Frontal cortex (tissue), 4 donors: ENCODE measurements at places on chromosomes 1 and 21.
A peak's percentile ranks its signal among the peaks of the same experiment; 100 is the strongest.

- DNase-seq, result no peak
Observed at GRCh38 chr21:28906841-28907240, 85.8 kb downstream of the LTN1 start.

DNA sequence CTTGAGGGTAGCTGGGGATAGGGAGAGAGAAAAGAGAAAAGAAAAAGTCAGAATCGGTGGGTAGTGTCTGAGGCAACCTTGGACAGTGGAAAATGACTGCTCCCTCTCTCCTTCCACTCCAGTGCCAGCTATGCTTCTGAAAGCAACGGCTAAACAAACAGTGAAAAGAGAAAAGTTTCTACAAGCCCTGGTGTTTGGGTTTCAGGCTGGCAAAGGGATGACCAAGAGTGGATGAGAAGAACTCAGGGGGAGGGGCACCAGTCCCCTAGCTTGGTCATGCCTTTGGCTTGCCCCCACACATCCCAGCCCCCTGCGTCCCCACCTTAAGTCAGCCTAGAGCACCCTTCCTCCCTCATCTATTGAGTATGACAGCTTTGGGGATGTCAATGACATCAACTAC, 8.6 kb downstream of the IL22RA1 start:
- DNase-seq, result no peak

DNA sequence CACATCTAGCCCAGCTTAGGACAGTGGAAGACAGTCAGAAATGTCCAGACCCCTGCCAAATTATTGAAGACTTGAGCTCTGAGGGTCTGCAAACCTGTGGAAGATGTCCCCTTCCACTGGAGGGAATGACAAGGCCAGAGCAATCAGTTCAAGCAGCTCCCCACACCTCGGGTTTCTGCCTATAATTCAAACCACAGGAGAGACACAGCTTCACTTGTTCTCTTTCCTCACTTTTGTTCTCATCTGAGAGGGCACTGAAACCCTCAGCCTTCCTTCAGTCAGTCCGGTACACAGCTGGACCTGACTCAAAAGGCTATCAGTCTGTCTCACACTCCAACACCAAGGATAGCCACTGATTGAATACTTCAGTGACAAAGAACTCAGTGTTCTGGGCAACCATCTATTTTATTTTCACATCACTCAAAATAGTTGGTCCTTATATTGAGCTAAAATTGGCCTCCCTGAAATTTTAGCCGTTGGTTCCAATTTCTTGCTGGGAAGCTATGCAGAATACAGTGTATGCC, 70.1 kb downstream of the TENT5C start:
- DNase-seq, result no peak

DNA sequence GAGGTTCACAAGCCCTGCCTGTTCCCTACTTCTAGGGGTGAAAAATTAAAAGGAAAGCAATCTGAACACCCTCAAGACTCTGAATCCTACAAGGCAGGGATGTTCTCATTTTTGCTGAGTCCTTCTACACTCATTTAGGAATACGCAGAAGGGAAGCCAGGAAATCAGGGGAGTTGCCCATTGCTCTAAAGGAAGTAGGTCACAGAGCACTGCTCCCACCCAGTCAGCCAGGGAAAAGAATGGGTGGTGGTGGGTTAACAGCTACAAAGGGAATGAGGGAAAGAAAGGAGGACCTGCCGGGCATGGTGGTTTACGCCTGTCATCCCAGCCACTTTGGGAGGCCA, 2.4 kb upstream of the CTTNBP2NL start:
- no peak for DNase-seq

DNA sequence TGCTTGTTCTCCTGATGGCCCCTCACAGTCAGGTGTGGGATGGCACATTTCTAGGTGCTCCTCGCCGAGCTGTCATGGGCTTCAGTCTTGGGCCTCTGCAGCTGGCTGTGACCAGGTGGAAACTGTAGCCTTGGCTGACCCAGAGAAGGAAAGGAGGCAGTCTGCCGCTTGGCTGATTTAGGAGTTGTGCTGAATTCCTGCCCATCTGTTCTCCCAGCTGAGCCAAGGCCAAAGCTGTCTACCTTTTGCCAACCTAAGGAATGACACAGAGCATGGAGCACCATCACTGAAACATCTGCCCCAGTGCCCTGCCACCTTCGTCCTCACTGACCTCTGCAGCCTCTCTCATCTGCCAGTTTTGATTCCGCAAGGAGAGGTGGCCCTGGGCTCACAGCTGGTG, 27.9 kb downstream of the UTP25 start:
- DNase-seq, result no peak

- no peak for DNase-seq
Observed at GRCh38 chr1:7615138-7615537, 156.0 kb upstream of the VAMP3 start.

DNA sequence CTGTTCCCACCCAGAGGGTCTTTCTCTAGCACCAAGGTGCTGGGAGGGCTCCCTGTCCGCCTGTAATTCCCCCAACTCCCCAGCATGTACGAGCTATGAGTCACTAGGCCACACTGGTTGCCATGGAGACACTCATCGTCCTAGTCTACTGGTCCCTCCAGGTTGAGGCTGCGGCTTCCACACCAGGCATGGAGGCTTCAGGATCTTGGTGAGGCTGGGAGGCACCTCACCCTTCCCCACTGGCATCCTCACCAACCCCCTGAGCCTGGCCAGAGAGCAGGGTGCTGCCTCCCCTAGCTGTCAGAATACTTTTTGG, 75.6 kb upstream of the KAZN start:
- DNase-seq, result peak; percentile 15

- DNase-seq, result no peak
Observed at GRCh38 chr1:231039161-231040018, 664 bp downstream of the FAM89A start.

- peak; percentile 18 for DNase-seq
Observed at GRCh38 chr1:207495801-207496792, at the start of gene CR1. Gene CR1, plus strand, starts transcription at chr1:207496157. Its CDS starts 111 bp downstream, at chr1:207496268.

DNA sequence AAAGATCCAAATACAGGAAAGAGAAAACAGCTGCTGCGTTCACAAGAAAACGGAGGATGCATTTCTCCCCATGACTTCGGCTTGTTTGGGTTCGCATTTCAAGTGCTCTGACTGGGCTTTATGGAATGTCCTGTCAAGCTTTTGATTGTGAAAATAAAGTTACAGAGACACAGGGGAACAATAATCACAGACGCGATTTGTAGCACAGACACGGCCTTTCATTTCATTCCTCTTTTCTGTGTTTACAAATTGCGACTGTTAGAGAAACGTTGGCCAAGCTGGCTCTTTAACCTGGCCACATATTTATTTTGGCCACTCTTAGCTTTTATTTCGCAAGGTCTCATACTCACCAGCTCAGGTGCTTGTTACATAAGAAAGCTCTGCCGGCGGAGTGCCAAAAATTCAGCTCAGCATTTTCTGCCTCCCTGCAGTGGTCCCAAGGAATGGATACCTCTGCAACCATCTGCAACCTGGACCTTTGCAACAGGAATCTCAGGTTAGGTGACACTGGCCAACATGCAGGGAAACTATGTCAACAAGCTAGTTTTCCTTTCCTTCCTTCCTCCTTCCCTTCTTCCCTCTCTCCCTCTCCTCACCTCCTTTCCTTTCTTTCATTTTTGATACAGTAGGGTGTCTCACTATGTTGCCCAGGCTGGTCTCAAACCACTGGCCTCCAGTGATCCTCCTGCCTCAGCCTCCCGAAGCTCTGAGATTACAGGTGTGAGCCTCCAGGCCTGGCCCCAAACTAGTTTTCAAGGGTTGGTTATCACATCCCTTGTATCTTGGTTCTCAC, 58.2 kb upstream of the SLC45A1 start:
- DNase-seq, result no peak

DNA sequence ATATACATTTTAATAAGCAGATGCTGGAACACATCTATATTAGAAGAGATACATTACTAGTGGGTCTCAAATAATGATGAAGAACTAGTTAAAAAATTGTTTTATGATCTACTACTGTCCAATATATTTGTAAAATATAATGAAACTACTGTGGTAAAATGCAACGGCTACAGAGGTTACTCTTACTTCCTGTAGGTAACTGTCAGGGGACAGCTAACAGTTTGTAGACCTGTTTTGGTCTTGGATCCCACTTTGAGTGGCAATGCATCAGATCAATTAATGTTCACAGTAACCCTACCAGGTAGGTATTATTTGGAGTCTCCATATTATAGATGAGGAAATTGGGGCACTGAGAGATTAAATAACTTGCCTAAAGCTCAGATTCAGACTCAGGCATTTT, 26.7 kb upstream of the MYSM1 start:
- DNase-seq, result no peak

DNA sequence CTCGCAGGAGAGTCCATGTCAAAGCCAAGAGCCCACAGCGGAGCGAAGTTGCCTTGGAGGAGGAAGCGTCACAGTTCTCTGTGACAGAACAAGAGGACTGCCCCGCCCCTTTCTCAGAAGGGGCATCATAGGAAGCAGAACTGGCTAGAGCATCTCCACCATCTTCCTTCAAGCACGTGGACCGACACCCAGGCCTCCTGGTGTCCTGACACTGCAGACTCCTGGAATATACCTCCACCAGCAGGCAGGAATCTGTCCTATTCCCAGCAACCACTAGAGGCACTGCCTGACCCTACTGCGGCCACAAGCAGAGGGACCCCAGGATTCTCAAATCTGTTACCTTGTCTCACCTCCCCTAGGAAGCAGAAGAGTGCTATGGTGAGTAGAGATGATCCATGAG, 37.8 kb downstream of the GPA33 start:
- no peak for DNase-seq

DNA sequence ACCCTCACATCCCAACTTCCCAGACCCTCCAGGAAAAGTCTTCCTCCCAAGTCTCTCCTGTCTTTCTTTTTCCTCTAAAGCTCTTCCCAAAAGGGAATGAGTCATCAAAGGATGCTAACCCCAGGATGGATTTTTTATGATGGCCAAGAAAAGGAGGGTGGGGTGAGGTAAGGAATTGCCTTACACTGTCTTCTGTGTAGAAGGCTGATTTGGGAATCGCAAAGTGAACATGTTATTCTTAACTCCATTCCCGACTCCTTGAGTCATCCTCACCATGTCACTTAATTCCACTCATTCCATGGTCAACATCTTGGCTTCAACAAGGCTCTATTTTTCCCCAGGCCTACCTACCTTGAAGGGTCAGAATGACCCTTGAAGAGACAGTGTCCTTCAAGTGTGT, 44.0 kb downstream of the TBX15 start:
- no peak for DNase-seq

GRCh38 chr1:155184835-155185782, 11.5 kb downstream of the TRIM46 start:
- DNase-seq, result no peak

DNA sequence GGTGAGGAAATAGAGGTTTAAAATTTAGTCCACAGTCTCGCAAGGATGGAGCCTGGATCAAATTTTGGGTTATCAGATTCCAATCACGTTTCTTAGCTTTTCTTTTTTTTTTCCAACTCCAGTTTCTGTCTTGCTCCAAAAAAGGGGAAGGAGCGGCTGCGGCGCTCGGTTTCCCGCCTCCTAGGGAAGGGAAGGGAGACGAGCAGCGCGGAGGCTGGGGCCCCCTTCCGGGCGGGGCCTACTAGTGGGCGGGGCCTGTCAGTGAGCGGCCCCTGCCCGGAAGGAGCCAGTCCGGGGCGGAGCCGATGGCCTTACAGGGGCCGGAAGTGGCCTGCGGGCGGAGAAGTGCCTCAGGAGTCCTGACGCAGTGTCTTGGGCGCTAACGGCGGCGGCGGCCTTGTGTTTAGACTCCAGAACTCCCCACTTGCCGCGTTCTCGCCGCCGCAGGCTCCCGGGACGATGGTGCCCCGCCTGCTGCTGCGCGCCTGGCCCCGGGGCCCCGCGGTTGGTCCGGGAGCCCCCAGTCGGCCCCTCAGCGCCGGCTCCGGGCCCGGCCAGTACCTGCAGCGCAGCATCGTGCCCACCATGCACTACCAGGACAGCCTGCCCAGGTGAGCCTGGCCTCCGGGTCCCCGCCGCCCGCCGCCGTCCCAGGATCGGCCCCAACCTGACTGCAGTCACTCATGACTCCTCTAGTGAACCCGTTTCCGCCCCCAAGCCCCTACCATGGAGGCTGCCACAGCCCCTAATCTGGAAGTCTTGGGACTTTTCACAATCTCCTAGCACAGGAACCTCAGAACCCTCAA, at the start of gene CPT2:
Gene CPT2, plus strand, starts transcription at position 340 of the 806 bp plus-strand sequence. Its CDS starts 120 bp downstream, at position 460.
- peak; percentile 98 for DNase-seq

DNA sequence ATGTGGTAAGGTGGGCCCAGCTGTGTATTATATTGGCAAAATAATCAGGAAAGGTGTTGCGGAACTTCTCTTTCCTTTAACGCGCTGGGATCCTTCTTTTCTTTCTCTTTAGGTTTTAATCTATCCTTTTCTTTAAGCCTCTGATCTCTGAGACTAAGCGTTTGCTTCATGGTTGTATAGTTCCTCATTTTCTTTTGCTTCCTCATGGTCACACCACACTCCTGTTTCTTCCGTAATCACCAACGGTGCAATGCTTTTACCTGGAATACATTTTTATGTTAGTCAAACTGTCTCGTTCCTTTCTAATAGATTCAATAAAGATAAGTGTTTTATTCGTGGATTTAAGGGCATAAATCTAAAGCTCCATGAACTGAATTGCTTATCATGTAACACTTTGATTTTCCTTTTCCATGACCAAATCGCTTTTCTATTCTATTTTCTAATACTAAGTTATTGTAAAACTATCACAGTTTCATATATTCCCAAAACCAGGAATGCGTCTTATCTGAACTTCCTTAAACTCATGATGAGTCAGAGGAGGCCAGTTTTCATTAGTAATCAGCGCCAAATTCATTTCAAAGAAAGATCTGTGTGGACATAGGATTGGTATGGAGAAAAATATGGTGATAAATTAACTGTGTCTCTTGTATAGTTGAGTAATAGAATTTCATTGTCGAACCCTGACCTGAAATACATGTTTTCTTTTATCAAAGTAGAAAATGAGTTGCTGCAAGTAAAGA, 12.2 kb downstream of the SDCCAG8 start:
- DNase-seq, result no peak

DNA sequence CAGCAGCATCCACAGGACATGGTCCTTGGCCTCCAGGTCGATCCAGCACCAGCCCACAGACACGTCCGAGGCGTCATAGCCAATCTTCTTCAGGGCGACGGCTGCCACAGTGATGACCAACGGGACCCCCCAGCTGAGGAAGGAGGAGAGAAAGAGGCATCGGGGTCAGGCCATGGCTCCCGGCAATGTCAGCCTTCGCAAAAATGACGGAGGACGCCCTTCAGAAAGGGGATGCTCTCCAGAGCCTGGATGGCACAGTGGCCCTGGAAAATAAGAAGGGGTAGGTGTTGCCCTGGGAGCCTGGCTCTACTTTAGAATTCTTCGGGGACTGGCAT, 17.6 kb downstream of the GPR157 start:
- DNase-seq, result no peak

DNA sequence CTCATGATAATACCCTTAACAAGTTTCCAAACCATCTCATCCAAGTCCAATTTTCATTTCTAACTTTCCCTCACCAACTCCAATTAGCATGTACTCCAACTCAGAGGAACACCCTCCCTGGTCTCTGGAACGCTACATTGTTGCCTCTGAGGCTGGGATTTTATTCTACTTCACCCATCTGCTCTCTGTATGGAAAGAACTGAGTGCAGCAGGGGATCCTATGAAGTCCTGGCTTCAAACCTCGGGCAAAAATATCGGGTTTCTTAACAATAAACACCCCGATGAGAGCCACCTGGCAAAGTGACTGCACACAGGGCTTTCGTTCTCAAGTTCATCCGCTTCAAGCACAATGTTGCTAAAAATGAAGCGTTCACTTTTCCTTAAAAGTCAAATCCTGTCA, 99.6 kb downstream of the CRB1 start:
- no peak for DNase-seq

- no peak for DNase-seq
Observed at GRCh38 chr1:109241344-109241743, 8.0 kb upstream of the CELSR2 start.

- no peak for DNase-seq
Observed at GRCh38 chr1:67608661-67609576, 76.1 kb upstream of the GADD45A start.

GRCh38 chr1:39275836-39276507, 71.5 kb downstream of the MACF1 start:
- DNase-seq, result no peak
